D341Med (cell line): ENCODE measurements at places on chromosomes 3 and 15.

GRCh38 chr15:59237119-59237855 lies 30.6 kb downstream of the LDHAL6B start:
- DNase-seq: no peak

DNA sequence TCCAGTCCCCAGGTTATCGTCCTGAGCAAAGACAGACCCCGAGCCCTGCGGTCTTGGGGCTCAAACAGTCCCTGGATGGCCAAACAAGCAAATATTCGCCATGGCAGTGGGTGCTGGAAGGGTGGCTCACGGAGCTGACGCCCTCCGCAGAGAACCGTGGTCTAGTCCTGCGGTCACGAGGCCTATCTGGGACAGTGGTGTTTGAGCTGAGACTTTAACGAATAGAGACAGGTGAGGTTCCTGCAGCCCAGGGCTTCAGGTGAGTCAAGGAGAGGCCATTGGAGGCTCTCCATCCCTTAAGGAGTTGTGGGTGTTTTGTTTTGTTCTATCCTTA lies 399 bp upstream of the SUCLG2 start:
- DNase-seq: no peak

- no peak for DNase-seq
Measured at GRCh38 chr15:75107908-75108838, 84.8 kb downstream of the PPCDC start.

DNA sequence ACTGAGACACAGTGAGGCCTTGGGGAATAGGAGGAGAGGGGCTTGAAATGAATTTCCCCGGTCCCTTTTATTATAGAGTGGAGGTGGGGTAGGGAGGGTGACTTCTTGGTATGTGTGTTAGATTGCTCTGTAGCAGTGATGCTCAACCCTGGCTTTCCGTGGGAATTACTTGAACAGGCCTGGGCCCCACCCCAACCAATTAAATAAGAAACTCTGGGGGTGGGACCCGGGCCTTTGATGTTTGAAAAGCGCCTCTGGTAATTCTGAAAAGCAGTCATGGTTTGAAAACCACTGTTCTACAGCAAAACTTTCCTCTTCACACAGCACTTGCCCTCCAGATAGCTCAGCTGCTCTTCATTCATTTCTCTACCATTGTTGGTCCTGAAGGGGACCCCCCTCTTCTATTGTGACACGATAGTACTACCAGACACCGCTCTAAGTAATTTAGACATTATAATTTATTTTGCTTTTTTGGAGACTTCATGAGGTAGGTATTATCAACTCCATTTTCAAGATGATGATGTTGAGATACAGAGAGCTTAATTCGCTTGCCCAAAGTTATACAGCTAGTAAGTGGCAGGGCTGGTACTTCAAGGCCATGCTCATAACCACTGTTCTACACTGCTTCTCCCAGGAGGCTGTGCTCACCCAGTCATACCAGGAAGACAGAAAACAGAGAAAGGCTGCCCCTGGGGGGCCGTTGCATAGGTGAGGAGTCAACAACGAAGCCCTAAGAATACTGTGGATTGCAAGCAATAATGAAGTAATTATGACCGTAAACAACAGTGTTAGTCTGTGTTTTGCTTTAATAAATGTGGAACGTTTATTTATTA lies 176.2 kb downstream of the PEX5L start:
- DNase-seq: no peak

GRCh38 chr15:78061963-78062427 lies 15.5 kb downstream of the TBC1D2B start:
- DNase-seq: peak; percentile 60

GRCh38 chr3:14267976-14268375 lies 89.4 kb downstream of the LSM3 start:
- DNase-seq: no peak

GRCh38 chr3:156216852-156217251 lies 96.5 kb downstream of the KCNAB1 start:
- no peak for DNase-seq

GRCh38 chr15:91412138-91412928 lies 312.3 kb downstream of the SV2B start:
- no peak for DNase-seq

- peak; percentile 59 for DNase-seq
Measured at GRCh38 chr3:132730891-132731580, 8.8 kb upstream of the NPHP3 start.

GRCh38 chr15:70098461-70099166 lies 897 bp upstream of the TLE3 start:
- no peak for DNase-seq

- no peak for DNase-seq
Measured at GRCh38 chr3:98980915-98981596, 79.6 kb upstream of the DCBLD2 start.

DNA sequence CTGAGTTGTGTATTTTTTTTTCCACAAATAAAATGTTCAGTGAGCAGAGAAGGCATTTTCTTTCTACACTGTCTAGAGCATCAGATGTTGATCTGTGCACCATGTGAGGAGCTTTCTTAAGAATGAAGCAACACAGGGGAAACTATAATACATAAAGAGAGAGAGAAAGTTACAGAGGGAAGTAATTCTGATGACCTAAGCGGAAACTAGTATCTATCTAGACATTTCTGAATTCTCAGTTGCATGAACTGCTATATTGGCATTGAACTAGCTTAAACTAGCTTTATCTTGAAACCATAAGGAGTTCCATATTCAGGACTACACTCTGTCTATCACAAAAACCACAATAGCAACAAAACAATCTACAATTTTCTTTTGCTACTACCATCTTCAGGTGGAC lies 822.4 kb downstream of the VGLL3 start:
- no peak for DNase-seq

GRCh38 chr3:138594935-138595610 lies 1.0 kb upstream of the CEP70 start:
- DNase-seq: no peak

DNA sequence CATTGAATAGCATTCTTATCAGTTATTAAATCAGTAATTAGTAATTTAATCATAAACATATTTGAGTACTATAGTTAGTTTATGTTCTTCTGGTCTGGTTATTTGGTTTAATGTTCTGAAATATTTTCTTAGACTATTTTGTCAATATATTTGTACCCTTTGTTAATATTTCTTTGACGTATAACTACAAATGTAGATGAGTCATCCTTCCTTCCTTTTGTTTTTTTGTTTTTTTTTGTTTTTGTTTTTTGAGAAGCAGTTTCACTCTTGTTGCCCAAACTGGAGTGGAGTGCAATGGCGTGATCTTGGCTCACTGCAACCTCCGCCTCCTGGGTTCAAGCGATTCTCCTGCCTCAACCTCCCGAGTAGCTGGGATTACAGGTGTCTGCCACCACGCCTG lies 17.4 kb upstream of the EIF3J start:
- no peak for DNase-seq

DNA sequence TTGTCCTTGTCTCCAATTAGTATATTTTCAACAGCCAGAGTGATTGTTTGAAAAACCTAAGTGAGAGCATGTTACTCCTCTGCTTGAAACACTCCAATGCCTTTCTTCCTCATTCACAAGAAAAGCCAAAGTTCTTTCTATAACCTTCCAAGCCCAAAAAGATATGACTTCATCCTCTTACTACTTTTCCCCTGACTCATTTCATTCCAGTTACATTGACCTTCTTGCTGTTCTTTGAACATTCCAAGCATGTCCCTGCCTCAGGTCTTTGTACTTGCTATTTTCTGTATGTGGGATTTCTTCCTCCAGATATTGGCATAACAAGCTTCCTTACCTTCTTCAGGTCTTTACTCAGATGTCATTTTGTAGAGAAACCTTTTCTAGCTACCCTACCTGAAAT lies 28.3 kb downstream of the EHHADH start:
- DNase-seq: no peak

DNA sequence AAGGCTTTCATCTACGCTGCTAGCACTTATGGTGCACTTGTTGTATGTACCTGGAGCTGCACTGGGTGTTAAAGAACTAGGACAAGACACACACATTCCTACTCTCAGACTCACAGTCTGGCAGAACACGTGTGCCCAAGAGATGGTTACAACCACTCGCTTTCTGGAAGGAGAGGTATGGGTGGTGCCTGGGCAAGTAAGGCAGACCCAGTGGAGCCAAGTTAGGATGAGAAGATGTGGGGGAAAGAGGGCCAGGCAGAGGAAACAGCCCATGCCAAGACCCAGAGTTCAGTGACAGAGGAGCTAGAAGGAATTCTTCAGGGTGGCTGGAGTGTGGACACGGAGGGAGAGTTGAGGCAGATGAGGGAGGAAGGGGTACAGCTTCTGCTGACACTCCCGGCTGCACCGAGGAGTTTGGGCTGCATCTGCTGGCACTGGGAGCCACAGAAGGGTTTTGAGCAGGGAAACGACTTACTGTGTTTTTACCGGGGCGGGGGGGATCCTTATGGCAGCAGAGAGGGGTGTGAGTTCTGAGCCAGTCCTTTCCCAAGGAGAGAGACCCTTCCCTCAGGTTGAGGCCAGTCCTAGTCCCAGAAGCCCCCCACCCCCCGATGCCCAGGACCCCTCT lies 59.0 kb downstream of the GRIP2 start:
- DNase-seq: no peak

- no peak for DNase-seq
Measured at GRCh38 chr3:52930748-52931147, 33.4 kb upstream of the STIMATE start.

DNA sequence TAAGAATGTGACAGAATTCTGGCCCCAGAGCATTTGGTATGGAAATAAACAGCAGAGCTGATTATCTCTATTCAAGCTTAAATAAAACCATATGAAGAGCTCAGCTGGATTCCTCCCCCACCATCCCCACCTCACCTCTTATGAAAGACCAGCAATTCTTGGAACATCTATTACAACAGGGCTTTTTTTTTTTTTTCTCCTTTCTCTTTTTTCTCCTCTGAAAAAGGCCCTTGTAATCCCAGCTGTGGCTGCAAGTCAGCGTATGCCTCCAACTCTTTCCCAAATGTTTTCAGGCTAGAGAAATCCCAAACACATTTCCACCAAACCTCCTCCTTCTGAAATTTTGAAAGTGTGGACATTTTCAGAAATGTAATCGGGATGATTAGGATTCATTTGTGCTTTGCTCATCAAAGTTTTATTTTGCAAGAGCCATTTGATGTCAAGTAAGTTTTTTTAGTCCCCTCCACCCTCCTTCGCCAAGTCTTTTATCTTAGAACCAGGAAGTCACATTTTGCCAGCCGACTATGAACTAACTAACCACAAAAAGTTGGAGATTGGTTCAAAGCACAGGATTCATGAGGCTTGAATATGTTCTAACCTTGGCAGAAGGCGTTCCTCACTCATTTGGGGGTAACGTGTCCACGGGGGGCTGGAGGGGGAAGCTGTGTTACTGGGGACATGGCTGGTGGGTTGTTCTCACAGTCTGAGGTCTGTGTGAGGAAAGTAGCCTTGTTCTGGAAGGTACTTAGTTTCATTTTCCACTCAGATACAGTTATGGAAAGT lies 142.0 kb upstream of the PDZRN3 start:
- no peak for DNase-seq

DNA sequence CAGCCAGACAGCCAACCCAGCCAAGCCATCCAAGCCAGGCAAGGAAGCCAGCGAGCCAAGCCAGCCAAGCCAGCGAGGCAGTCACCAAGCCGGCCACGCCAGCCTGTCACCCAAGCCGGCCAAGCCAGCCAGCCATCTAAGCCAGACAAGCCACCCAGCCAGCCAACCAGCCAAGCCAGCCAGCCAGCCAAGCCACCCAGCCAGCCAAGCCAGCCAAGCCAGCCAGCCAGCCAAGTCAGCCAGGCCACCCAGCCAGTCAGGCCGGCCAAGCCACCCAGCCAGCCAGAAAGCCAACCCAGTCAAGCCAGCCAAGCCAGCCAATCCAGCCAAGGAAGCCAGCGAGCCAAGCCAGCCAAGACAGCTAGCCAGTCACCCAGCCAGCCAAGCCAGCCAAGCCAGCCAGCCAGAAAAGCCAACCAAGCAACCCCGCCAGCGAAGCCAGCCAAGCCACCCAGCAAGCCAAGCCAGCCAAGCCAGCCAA lies 201.2 kb downstream of the GOLGA6L6 start:
- DNase-seq: peak; percentile 43

- DNase-seq: no peak
Measured at GRCh38 chr3:72036899-72037298, 252.0 kb upstream of the PROK2 start.

GRCh38 chr3:7204848-7205156 lies 343.9 kb downstream of the GRM7 start:
- DNase-seq: no peak

DNA sequence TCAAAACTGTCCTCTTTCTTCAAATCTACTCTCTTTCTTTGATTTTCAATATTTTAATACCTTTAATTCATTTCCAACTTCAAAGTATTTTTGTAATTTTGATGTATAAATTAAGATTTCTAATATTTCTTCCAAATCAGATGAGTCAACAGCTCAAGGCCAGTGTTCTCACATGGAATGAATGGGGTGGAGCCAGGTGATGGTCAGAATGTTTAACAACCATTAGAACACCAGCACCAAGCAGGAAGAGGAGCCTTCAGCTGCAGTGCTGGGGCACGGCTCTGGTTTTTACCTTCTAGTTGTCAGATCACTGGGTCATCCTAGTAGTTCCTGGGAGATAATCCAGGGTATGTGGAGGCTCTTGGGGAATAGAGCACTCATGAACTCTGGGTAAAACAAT lies 494.5 kb upstream of the PDZRN3 start:
- DNase-seq: no peak

GRCh38 chr15:65406424-65407000 lies 16.2 kb downstream of the IGDCC4 start:
- DNase-seq: no peak

GRCh38 chr15:68639926-68640600 lies 61.3 kb downstream of the CORO2B start:
- no peak for DNase-seq

DNA sequence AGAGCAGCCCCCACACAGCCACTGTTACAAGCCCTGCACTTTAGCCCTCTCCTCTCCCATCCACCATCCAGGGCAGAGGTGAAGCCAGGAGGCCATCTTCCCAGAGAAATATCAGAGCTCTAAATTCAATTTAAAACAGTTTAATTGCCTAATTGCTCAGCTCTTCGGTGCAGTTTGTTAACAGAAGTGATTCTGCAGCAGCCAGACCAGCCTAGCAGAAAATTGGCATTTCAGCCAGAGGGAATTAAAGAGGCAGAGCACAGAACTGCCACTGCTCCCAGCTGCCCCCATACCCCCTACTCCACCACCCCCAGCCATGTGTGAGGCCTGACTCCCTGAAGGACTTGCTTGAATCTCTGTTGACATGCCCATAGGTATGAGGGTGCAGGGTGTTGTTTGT lies 38.5 kb downstream of the TPRA1 start:
- DNase-seq: no peak

GRCh38 chr15:52331490-52332240 lies 36.1 kb upstream of the MYO5C start:
- DNase-seq: peak; percentile 59

DNA sequence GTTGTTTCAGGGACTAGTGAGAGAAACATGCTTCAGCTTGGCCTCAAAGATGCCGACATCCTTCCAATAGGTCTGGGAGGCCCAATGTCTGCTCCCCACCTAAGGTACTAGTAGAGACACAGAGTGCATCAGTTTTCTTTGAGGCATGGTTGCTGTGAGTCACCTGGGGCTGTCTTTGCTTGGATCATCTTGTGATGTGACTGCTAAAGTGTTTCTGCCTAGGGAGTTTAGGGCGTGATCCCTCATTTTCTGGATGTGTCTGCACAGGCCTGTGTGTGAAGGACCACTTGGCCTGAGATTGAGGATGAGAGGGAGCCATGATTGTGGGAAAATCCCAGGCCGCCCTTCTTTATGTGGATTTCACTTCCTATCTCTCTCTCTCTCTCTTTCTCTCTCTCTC lies 4.8 kb downstream of the GASK1A start:
- no peak for DNase-seq
